ENCODE measurements at places on chromosomes 6 and 20. TPM values are rescaled to one million over a fixed set of nuclear protein-coding genes. Genes with fewer than 3 reads are reported as not detected.

Gene LRFN2
- 0.22 TPM for total RNA-seq

Gene DAAM2
- total RNA-seq: 3.6 TPM

Gene ADAT2
- 5.7 TPM for total RNA-seq

Gene CNR1
- total RNA-seq: 2.9 TPM

Gene SLPI
- total RNA-seq: 109 TPM

Gene OARD1
- total RNA-seq: 34.2 TPM

Gene EPPIN
- not detected for total RNA-seq

Gene SFT2D1
- total RNA-seq: 65.0 TPM

Gene LST1
- total RNA-seq: 4.8 TPM

Gene BPIFB2
- total RNA-seq: not detected

Gene PPP1R16B
- 2.0 TPM for total RNA-seq

Gene ARFGAP1
- 66.9 TPM for total RNA-seq

Gene WFDC10B
- not detected for total RNA-seq

Gene CRISP2
- not detected for total RNA-seq

Gene HLA-DPA1
- total RNA-seq: 18.7 TPM

Gene PBOV1
- total RNA-seq: not detected

Gene RAET1L
- 0.24 TPM for total RNA-seq

Gene RALGAPB
- 33.7 TPM for total RNA-seq

Gene SLC18B1
- total RNA-seq: 11.8 TPM

Gene EDN1
- 9.5 TPM for total RNA-seq

Gene COL19A1
- total RNA-seq: 0.22 TPM

Gene TMX4
- total RNA-seq: 26.5 TPM

Gene GRM1
- total RNA-seq: 0.11 TPM

Gene CGA
- total RNA-seq: not detected

Gene ECT2L
- total RNA-seq: not detected

Gene CRIP3
- total RNA-seq: 0.69 TPM

Gene WFDC2
- 117 TPM for total RNA-seq

Gene C6orf163
- 1.1 TPM for total RNA-seq

Gene ADGB
- total RNA-seq: 0.72 TPM

Gene ZBTB2
- total RNA-seq: 9.6 TPM

Gene CRISP3
- total RNA-seq: not detected

Gene CDH22
- total RNA-seq: 0.13 TPM

Measured in colonic mucosa (tissue), 4 donors.